Activated naive CD4-positive, alpha-beta T cell treated with anti-CD3 and anti-CD28 coated beads, Interleukin-2, amount 10 ng/mL, durations not matched to agents 5 hours and 36 hours (primary cell): ENCODE measurements at places on chromosomes 11 and 22. TPM values are rescaled to one million over a fixed set of nuclear protein-coding genes. Genes with fewer than 3 reads are reported as not detected.

The PLAAT4 gene
- 136 TPM for total RNA-seq

The DRAP1 gene
- 171 TPM for total RNA-seq

The GAL3ST1 gene
- total RNA-seq: not detected

The TRIM6 gene
- 0.28 TPM for total RNA-seq

The PSMA1 gene
- total RNA-seq: 185 TPM

The TRPC6 gene
- total RNA-seq: not detected

The OR52E8 gene
- not detected for total RNA-seq

The TRIM66 gene
- 25.5 TPM for total RNA-seq

The ANO3 gene
- total RNA-seq: not detected

The MOV10L1 gene
- total RNA-seq: not detected

The HMGXB4 gene
- total RNA-seq: 29.3 TPM

The YAP1 gene
- 0.05 TPM for total RNA-seq

The GUCD1 gene
- total RNA-seq: 110 TPM

The ART1 gene
- not detected for total RNA-seq

The TRABD gene
- total RNA-seq: 118 TPM

The POU2AF2 gene
- total RNA-seq: not detected

The FAM180B gene
- 0.15 TPM for total RNA-seq

The OR51E1 gene
- total RNA-seq: not detected

The NXPE2 gene
- total RNA-seq: not detected

The SYT12 gene
- total RNA-seq: not detected

The MYEOV gene
- not detected for total RNA-seq

The WT1 gene
- not detected for total RNA-seq

The OR2D2 gene
- total RNA-seq: not detected

The KCNQ1 gene
- 26.9 TPM for total RNA-seq

The SYT7 gene
- total RNA-seq: not detected

The KRTAP5-7 gene
- total RNA-seq: 0.23 TPM

The LRRC74B gene
- not detected for total RNA-seq

The AQP11 gene
- 0.31 TPM for total RNA-seq

The UBQLNL gene
- not detected for total RNA-seq

The SPECC1L gene
- 40.0 TPM for total RNA-seq

The OR10A4 gene
- not detected for total RNA-seq

The TSPAN4 gene
- total RNA-seq: 8.4 TPM

The FADS1 gene
- total RNA-seq: 73.8 TPM

The ZFPL1 gene
- 26.6 TPM for total RNA-seq

The CNTF gene
- 3.7 TPM for total RNA-seq

The LDHAL6A gene
- 0.22 TPM for total RNA-seq

The DGCR2 gene
- 36.7 TPM for total RNA-seq

The CHRM1 gene
- not detected for total RNA-seq

The ABCG4 gene
- not detected for total RNA-seq

The PTPRCAP gene
- 425 TPM for total RNA-seq

The RASSF10 gene
- not detected for total RNA-seq

The SMC1B gene
- total RNA-seq: 0.60 TPM

The DLG2 gene
- total RNA-seq: 1.1 TPM

The WBP2NL gene
- 1.9 TPM for total RNA-seq

The PTGDR2 gene
- 0.70 TPM for total RNA-seq

The APOBEC3H gene
- 45.7 TPM for total RNA-seq

The SLC17A6 gene
- total RNA-seq: not detected

The CDHR5 gene
- total RNA-seq: not detected

The PRG3 gene
- not detected for total RNA-seq

The PLEKHB1 gene
- total RNA-seq: 13.6 TPM
